ENCODE measurements at places on chromosomes 16 and 17.

DNA sequence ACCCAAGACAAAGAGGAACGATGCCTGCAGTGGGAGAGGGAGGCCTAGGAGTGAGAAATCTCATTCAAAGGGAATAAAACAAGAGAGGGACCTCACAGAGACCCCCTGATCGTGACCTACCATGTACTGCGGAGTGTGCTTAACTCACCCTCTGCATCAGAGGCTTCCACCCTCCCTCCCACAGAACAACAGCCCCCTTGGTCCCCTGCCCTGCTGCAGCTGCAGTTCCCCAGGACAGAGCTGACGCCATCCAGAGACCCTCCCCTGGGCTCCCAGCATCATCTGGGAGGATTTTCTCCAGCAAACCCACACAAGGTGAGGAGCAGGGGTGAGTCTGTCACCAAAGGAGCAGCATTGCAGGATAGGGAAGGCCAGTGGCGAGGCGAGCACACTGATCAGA, 39.8 kb downstream of the TLE7 start:
- DNase-seq: no peak

- DNase-seq: peak; percentile 73
Observed at GRCh38 chr17:57461082-57461481, 204.8 kb downstream of the MSI2 start.

DNA sequence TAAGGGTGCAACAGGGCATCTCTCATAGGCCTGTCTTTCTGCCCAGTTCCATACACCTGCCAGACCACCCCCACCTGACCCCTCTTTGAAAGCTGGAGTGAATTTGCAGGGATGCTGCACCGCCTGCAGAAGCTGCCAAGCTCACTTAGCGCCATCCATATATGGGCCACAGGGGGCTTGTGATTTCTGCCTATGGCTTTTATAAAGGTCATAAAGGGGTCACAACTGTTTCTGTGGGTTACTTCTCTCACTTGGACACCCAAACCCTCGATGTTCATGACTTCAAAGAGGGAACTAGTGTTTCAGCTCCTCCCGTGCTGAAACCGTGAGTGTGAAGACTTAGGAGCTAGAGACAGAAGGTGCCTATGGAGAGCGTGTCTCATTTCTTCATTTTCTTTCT, 23.9 kb upstream of the MEAK7 start:
- DNase-seq: no peak

DNA sequence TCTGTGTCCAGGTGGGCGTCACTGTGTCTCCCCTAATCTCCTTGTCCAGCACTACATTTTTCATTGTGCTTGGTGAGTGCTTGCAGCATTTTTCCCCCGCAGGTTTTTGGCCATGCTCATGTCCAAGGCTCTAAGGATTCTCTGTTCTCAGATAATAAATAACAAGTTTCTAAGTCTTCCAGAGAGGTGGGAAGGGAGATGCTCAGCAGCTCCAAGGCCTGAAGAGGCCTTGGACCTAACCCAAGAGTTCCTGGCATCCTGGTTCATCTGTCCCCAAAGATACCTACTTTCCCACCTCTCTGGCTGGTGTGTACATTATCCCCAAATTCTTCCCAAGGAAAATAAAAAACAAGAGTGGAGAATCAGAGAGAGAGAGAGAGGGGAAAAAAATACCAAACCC, 45.3 kb downstream of the MEOX1 start:
- DNase-seq: no peak

- DNase-seq: no peak
Observed at GRCh38 chr16:12590963-12591362, 212.7 kb downstream of the CPPED1 start.

GRCh38 chr16:68401871-68402747, 46.2 kb downstream of the SMPD3 start:
- no peak for DNase-seq

DNA sequence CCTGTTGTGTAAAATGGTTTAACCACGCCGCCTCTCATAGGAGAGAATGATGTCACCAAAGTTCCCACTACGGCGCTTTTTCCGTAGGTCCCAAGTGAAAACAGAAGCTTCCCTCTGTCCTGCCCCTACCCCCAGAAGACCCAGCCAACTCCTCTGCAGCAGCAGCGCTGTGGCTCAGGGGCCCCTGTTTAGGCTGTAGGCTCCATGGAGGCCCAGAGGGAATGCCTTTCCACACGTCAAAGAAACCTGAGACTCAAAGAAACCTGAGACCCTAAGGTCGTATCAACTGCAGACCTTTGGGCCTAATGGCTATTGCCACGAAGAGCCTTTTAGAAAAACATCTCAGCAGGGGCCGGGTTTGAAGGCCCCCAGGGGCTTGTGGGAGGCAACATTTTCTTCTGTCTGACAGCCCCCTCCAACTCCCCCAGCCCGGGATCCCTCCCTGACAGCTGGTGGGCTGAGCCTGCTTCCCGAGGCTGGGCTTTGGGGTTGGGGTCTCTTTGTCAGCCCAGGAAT, 43.1 kb upstream of the MEAK7 start:
- DNase-seq: no peak

- no peak for DNase-seq
Observed at GRCh38 chr17:59876107-59876506, 16.6 kb downstream of the TUBD1 start.

DNA sequence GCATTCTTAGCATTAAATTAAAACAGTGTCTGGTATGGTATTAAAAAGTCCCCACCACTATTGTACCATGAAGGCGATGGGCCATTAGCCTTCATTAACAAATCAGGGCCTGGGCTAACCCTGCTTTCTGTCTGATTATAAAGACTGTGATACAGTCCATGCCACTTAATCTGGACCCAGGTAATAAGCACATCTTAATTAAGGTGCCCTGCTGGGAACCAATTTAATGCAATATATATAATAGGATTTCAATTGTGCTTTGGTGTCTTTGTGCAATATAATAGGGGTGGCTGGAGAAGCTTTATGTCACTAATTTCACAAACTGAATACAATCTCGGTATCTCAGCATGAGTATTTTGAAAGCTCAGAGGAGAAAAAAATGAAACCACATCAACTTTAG, 64.4 kb upstream of the CDH8 start:
- no peak for DNase-seq

DNA sequence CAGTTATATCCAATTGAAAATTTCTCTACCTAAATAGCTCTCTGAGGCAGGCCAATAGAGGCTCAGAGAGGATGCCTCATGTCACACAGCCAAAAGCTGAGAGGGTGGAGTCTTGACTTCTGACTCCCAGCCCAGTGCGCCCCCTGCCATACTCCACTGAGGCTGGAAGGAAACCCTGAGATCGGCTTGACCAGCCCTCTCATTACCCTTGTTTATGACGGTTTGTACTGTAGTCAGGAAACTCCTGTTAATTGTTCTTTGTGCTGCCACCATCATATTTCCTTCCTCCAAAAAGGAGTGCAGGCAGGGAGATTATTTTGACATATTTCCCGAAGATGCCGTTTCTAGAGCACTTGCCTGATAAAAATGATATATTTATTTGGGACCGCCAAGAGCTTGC, 107.9 kb downstream of the AIPL1 start:
- no peak for DNase-seq

- no peak for DNase-seq
Observed at GRCh38 chr16:86995456-86995855, 321.7 kb downstream of the C16orf95 start.

GRCh38 chr17:79054200-79054960, 20.2 kb upstream of the ENGASE start:
- DNase-seq: no peak

GRCh38 chr17:60857556-60858080, 180.0 kb downstream of the BCAS3 start:
- DNase-seq: no peak

DNA sequence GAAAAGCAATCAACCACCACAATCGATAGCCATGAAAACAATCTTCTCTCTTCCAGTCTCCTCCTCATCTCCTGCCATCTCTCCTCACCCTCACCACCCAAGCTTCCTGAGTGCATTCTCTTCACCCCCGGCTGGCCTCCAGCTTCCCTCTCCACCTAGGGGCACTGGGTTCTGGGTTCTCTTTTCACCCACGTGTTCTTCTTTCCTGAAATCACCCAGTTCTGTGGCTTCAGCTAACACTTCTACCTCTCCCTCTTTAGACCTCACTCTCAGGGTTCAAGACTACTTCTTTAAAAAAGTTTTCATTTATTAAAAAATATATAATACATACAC, 8.2 kb downstream of the ITGAM start:
- DNase-seq: no peak

- DNase-seq: no peak
Observed at GRCh38 chr17:36610474-36610873, 9.1 kb downstream of the MRM1 start.

- DNase-seq: no peak
Observed at GRCh38 chr17:17638467-17638866, 42.8 kb upstream of the RAI1 start.

GRCh38 chr16:81204798-81205680, 33.5 kb upstream of the BCO1 start:
- peak; percentile 67 for DNase-seq

DNA sequence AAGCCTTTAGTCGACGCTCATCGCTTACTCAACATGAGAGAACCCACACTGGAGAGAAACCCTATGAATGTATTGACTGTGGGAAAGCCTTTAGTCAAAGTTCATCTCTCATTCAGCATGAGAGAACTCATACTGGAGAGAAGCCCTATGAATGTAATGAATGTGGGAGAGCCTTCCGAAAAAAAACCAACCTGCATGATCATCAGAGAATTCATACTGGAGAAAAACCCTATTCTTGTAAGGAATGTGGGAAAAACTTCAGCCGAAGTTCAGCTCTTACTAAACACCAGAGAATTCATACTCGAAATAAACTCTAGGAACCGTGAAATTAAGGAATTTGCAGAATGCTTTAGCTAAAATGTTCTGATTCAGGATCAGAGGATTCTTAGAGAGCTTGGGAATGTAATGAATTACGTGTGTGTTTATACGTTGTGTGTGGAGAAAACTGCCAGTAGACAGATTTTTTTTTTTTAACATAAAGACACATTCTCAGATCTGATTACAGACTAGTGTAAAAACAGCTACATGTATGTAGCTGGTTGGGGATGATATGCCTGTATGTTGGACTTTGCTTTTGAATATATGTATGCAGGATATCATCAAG, 25.4 kb downstream of the ZFP90 start:
- no peak for DNase-seq

DNA sequence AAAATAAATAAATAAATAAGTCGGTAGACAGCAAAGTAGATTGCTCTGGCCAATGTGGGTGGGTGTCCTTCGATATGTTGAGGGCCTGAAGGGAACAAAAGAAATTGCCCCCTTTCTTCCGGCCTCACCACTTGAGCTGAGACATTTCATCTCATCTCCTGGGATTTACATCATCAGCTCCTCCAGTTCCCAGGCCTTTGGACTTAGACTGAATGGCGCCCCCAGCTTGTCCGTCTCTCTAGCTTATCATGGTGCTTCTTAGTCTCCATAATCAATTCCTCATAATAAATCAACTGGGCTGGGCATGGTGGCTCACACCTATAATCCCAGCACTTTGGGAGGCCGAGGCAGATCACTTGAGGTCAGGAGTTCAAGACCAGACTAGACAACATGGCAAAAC, 13.8 kb upstream of the HAP1 start:
- DNase-seq: no peak

DNA sequence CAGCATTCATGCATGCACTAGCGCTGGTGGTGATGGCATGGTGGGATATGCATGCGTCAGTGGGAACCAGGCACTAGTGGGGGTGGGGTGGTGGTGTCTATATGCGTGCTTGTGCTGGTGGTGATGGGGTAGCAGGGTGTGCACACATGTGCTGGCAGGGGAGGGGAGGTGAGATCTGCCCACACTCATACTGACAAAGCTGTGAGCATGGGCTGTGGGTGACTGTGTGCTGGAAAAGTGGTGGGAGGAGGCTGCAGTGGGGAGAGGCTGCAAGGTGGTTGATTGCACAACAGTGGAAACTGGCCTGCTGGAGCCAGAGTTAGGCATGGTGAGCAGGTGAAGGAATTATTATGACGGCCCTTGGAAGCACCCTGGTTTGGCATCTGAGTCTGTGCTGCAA, 31.3 kb upstream of the TEKT1 start:
- no peak for DNase-seq

GRCh38 chr17:38961413-38961812, 5.8 kb downstream of the FBXO47 start:
- no peak for DNase-seq

DNA sequence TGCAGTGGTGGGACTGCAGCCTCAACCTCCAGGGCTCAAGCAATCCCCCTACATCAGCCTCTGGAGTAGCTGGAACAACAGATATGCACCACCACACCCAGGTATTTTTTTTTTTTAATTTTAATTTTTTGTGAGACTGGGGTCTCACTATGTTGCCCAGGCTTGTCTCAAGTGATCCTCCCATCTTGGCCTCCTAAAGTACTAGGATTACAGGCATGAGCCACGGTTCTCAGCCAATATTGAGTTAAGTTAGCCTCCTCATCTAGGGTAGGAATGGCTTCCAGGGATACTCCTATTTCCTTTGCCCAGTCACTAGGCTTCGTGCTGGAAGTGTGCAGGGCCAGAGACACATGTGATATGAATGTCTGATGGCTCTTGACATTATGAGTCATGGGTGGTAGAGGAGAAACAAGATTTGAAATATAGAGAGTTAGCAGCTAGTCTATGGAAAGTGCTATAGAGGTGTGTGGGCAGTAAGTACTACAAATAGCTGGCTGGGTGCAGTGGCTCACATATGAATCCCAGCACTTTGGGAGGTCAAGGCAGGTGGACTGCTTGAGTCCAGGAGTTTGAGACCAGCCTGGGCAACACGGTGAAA, 8.0 kb upstream of the HES7 start:
- no peak for DNase-seq

GRCh38 chr16:23868136-23868535, 32.4 kb downstream of the PRKCB start:
- DNase-seq: no peak

DNA sequence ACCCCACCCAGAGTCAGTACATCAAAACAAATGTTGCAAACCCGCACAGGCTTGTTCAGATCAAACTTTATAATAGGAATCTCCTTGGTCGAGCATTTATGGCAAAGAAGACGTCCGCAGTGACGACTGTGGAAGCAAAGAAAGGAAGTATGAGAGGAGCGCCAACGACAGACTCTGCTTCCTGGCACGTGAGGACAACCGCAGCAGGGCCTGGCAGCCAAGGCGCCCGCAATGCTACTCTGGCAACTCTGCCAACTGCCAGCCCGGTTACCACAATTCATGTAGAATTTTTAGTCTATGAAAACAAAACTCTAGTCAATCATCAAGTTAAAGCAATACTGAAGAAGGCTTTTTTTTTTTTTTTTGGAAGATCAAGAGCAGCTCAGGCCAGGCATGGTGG, 24.8 kb downstream of the CYB5D2 start:
- no peak for DNase-seq
